ENCODE measurements at places on chromosomes 13 and 19. TPM values are rescaled to one million over a fixed set of nuclear protein-coding genes. Genes with fewer than 3 reads are reported as not detected.

The ZNF541 gene
- 0.69 TPM for total RNA-seq

The RELB gene
- total RNA-seq: 16.8 TPM

The S1PR4 gene
- not detected for total RNA-seq

The LGI4 gene
- not detected for total RNA-seq

The GNG8 gene
- total RNA-seq: not detected

The YJEFN3 gene
- 4.8 TPM for total RNA-seq

The IGFL3 gene
- not detected for total RNA-seq

The ZNF460 gene
- total RNA-seq: 37.9 TPM

The ANKRD24 gene
- total RNA-seq: 0.13 TPM

The SIGLEC10 gene
- not detected for total RNA-seq

The SIAH3 gene
- total RNA-seq: not detected

The FFAR2 gene
- not detected for total RNA-seq

The C19orf67 gene
- not detected for total RNA-seq
